Non-pigmented ciliary epithelial cell (primary cell): ENCODE measurements at places on chromosomes 11 and 22.

GRCh38 chr11:62841361-62842170 lies 2.2 kb upstream of the WDR74 start:
- DNase-seq: peak; percentile 99

- DNase-seq: peak; percentile 70
These were observed 651.1 kb downstream of the METTL15 start for GRCh38 chr11:28759311-28759710.

- no peak for DNase-seq
These were observed 11.3 kb downstream of the EED start for GRCh38 chr11:86255896-86256295.

DNA sequence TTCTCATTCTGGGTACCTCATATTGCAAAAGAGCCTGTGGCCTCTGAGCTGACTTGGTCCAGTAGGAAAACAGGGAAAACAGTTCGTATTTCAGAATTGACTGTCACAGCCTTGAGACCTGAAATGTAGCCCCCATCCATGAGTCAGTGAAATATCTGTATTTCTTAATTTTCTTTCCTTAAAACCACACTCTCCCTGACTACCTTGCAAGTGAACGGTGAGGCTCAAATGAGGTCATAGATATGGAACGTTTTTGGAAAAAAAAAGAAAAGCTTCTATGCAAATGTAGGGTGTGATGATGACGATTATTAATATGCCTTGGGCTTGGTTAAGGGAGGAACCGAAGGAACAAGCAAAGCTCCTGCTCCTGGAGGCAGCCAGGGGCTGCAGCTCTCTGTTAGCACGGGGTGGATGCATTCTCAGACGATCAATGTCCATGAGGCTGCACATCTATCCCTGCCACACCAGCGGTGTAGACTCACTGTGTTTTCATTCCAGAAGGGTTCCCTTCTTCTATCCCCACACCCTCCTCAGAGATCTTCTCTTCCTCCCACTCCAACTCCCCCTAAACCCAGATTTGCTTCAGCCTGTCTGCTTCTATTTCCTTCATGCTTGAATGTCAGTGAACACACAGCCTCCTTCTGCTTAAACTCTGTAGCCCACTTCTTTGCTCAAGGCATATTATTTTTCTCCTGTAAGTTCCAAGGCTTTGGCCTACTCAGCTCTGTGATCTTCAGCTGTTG lies 29.2 kb upstream of the SCN3B start:
- DNase-seq: no peak

GRCh38 chr11:86108191-86108590 lies 39.3 kb upstream of the PICALM start:
- no peak for DNase-seq

DNA sequence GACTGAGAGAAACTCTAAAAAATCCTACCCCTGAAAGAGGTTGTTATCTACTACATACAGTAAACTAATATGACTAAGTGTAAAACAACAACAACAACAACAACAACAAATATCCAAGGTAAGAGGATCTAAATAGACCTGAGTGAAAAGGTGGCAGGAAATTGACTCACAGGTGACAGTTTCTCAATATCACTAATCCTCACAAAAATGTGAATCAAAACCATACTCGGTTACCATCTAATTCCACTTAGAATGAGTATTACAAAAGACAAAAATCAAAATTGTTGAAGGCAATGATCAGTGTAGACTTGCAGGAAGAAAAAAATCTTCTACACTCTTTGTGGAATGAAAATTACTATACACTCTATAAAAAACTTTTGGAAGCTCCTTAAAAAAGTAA lies 17.5 kb downstream of the RGL4 start:
- no peak for DNase-seq

DNA sequence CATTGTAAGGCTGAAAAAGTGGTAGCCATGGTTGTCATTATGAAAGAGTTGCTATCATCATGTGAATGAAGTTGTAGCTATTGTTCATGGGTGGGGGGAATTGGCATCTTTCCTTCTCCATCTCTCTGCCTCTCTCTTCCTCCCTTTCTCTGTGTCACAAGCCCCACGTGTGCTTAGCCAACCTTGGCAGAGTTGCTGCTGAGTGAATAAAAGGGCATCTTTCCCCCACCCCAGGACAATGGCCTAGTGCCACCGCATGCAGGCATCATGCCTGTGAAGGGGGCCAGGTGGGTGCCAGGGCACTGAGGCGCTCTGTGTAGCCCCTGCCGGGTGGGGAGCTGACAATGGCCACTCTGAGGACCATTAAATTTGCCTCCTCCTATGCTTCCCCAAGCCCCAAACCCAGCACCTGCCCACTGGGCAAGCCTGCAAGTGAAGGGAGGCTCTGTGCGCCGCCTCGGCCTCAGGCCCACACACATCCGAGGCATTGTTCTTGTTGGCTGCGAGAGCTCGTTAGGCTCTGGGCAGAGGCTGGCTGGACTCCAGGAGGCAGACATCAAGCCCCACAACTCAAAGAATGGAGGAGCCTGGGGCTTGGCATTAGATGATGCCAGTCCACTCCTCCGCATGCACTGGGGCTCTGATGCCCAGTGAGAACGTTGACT lies 103.9 kb downstream of the SEZ6L start:
- DNase-seq: no peak

- no peak for DNase-seq
These were observed at the start of gene VEGFB for GRCh38 chr11:64233913-64234586. TSS of gene VEGFB (plus strand) at chr11:64234584. CDS start at chr11:64234834, 250 bp downstream.

DNA sequence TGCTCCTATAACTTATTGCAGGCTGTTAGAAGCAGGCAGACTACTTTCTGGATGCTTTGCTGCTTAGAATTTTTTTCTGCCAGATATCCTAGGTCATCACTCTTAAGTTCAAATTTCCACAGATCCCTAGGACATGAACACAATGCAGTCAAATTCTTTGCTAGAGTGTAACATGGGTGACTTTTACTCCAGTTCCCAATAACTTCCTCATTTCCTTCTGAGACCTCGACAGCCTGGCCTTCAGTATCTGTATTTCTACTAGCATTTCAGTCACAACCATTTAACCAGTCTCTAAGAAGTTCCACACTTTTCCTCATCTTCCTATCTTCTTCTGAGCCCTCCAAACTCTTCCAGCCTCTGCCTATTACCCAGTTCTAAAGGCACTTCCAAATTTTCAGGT lies 60.4 kb upstream of the ZBED5 start:
- DNase-seq: no peak

GRCh38 chr11:107282195-107282594 lies 175.4 kb downstream of the CWF19L2 start:
- DNase-seq: no peak

- DNase-seq: no peak
These were observed 92.8 kb downstream of the USP35 start for GRCh38 chr11:78281511-78281910.

- no peak for DNase-seq
These were observed 335 bp upstream of the SEZ6L start for GRCh38 chr22:26168939-26169314.

- no peak for DNase-seq
These were observed 150.0 kb downstream of the SHANK2 start for GRCh38 chr11:71102251-71102995.

GRCh38 chr22:30892286-30892685 lies 76.3 kb downstream of the MORC2 start:
- no peak for DNase-seq

DNA sequence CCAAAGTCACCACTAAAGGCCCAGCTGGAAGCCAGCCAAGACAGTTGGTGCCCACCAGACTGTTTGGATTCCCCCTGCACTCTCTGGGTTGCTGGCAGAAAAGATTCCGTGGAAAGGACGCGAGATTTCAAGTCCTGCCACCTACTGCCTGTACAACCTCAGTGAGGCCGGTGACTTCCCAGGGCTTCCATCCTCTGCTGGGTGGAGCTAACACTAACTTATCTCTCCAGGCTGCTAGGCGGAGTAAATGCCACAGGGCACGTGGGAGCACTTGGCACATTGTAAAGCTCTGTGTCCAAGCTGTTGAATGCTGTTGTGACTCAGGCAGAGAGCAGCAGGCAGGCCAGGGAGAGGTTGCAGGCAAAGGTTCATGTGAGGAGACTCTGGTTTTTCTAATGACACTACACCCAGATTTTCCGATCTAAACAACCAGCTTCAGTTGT lies 50.9 kb upstream of the CDON start:
- peak; percentile 49 for DNase-seq

- no peak for DNase-seq
These were observed 72.8 kb upstream of the MTMR2 start for GRCh38 chr11:95996621-95997235.

GRCh38 chr11:127338380-127339259 lies 338.1 kb upstream of the KIRREL3 start:
- DNase-seq: no peak

DNA sequence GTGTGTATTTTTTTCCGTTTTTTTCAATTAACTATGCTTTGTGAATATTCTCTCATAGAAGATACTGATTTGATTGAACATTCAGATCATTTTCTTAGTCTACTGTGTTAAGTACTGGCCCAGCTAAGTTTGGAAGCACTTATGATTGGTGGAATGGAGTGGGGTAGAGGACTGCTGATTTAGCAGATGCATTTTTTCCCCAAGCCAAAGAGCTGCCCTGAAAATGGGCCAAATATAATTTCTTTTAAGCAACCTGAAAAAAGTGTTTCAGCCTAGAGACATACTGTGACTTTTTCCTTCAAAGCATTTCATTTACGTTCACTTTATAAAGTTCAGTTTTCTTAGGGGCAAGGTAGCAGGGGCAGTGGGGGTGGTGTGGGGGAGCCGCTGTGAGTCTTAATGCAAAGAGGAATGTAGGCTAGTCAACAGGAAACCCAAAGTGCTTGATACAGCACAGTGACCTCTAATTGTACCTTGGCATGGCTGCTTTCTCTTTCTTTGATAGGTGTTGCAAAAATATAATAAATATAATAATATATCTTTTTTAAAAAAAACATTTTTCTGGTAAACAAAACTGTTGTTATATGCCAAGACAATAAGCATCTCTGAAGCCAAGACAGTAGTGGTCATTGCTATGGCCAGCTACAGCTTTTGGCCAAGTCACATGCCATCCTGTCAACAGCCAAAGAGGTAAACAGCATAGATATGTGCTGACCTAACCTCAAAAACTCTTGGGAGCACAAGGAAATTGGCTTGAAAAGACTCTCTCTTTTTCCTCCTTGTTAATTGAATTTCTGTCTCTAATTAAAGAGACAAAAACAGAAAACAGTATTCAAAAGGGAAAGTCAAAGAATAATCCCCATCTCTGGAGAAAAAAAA lies 58.8 kb downstream of the LIF start:
- no peak for DNase-seq

GRCh38 chr22:41511521-41511968 lies 32.7 kb downstream of the POLR3H start:
- no peak for DNase-seq

- no peak for DNase-seq
These were observed 20.9 kb upstream of the PAMR1 start for GRCh38 chr11:35546317-35546716.

DNA sequence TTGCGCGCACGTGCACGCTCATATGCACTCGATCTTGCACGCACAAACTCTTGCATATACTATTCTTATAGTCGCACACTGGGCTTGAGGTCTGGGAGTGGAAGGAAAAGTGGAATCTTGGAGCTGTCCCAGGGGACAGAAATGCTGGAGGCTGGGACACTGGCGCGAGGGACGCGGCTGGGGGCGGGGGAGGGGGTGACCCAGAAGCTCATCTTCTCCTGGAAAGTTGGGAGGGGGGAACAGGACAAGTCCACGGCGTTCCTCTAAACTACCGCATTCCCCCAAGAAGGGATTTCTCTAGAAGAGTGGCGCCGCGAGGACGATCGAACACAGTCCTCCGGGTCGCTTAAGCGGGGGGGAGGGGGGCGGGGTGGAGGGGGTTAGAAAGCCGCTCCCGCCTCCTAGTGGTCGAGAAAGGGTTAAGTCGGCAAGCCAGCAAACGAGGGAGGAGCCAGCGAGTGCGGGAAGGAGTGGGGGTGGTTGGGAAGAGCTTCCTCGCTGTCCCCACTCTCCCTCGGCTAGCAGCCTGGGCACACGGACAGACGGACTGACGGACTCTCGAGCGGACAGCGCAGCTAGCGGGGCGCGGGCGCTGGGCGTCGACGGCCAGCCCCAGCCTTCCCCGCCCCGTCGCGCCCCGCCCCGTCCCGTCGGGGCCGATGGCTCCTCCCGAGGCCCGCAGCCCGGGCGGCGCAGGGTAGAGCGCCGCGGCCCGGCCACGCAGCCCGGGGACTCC lies at the start of gene RTN4RL2:
RTN4RL2 (plus strand) TSS at position 507 of the 736 bp plus-strand sequence. CDS start 338 bp downstream, outside the sequence.
- DNase-seq: no peak

- DNase-seq: no peak
These were observed 5.5 kb upstream of the LINC01488 start for GRCh38 chr11:69475866-69476471.

GRCh38 chr22:50151571-50152537 lies 18.7 kb upstream of the PANX2 start:
- DNase-seq: no peak

DNA sequence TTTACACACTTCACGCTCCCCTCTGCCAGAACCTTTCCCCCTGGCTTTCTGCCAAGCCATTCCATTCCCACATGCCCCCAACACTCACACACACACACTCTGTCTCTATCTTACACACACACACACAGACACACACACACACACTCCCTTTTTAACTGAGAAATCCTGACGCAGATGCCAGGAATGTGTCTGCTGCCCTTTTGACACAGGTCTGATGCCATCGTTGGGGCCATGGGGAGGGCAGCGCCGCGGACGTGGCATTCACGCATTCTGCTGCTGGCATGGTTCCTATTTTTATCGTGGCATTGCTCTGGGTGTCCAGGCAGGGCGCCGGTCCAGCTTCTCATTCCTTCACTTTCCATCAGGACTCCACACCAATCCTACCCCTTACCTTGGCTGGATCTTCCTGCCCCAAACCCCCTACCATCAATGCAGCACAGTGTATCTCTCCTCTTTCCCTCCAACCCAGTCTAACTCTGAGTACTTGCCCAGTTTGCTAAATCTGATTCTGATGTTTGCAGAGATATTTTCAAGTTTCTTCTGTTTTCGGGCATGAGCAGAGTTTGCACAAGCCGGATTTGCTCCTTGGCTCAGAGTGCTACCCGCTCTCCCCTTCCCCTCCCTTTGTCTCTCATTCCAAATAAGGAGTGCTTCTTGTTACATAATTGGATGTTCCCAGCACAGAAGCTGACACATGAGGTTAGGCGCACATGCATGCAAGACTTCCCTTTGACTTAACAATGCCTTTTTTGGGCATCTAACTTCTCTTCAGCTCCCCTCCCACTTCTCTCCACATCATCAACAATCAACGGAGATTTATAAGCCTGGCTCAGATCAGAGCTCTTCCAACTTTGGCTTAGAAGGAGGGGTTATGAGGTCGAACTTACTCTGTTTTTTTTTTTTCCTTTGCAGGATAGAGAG lies 18.8 kb downstream of the SNX19 start:
- peak; percentile 83 for DNase-seq

GRCh38 chr22:45843031-45843430 lies 133.9 kb downstream of the WNT7B start:
- DNase-seq: no peak

DNA sequence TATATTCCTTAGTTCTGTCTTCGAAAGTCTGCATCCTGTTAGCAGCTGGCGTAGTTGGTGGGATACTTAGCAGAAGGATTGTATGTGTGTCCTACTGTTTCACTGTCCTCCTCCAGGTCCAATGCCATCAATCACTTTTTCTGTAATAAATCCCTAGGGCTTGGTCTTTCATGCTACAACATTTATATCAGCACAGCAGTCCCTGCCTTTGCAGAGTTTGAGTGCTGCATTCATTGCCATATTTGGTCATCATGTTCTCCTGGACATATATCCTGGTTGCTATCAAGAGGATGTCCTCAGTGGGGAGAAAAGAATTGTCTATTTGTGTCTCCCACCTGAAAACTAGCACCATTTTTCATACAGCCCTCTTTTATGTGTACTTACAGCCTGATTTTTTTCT lies 67.0 kb downstream of the OR5AK2 start:
- no peak for DNase-seq
